M059J (cell line): ENCODE measurements at places on chromosomes 16 and 17. TPM values are rescaled to one million over a fixed set of nuclear protein-coding genes. Genes with fewer than 3 reads are reported as not detected.

The DNASE1L2 gene
- 0.64 TPM in 1 of 2 replicates, not detected in the other for total RNA-seq

The KCNAB3 gene
- not detected in 2 replicates for total RNA-seq

The LYRM9 gene
- total RNA-seq = 2.0 and 7.2 TPM in 2 replicates

The LRRC36 gene
- 0.34 and 0.99 TPM in 2 replicates for total RNA-seq

The RAD51C gene
- total RNA-seq = 41.6 and 55.2 TPM in 2 replicates

The MYBBP1A gene
- 26.9 and 45.3 TPM in 2 replicates for total RNA-seq

The NRN1L gene
- total RNA-seq = 0.42 TPM in 1 of 2 replicates, not detected in the other

The RHOT1 gene
- 32.1 and 39.1 TPM in 2 replicates for total RNA-seq

The PIRT gene
- total RNA-seq = not detected in 2 replicates

The LRRC37A3 gene
- 7.1 and 12.7 TPM in 2 replicates for total RNA-seq

The OTOA gene
- not detected in 2 replicates for total RNA-seq
